T-cell (primary cell): ENCODE measurements at places on chromosomes 5 and 9. TPM values are rescaled to one million over a fixed set of nuclear protein-coding genes. Genes with fewer than 3 reads are reported as not detected.

DNA sequence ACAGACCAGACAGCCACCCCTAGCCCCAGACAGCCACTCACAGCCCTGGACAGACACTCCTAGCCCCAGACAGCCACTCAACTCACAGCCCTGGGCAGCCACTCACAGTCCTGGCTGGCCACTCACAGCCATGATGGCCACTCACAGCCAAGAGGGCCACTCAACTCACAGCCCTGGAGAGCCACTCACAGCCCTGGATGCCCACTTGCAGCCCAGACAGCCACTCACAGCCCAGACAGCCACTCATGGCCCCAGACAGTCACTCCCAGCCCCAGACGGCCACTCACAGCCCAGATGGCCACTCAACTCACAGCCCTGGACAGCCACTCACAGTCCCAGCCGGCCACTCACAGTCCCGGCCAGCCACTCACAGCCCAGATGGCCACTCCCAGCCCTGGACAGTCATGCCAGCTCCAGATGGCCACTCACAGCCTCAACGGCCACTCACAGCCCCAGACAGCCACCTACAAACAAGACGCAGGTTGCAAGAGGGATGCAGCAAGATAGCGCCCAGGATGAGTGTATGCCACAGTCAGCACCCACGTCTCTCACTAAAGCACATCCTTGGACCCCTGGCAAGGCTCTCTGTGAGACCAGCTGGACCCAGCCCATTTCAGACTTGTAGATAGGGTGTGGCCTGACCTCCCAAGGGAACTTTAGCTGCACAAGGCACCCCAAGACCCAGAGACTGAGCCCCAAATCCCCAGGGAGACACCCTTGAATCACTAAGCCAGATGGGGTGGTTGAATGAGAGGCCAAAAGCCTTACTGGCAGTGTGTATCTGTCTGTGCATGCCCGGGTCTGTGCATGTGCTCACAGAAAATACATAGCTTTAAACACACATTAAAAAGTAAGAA lies 22.4 kb downstream of the ZDHHC11B start:
- DNase-seq = no peak
- no peak overlapping the region for H3K4me3 ChIP-seq
- H3K4me1 ChIP-seq = peaks cover 30% of the 10 kb centered on the region
- H3K36me3 ChIP-seq = no peaks in the 10 kb centered on the region

DNA sequence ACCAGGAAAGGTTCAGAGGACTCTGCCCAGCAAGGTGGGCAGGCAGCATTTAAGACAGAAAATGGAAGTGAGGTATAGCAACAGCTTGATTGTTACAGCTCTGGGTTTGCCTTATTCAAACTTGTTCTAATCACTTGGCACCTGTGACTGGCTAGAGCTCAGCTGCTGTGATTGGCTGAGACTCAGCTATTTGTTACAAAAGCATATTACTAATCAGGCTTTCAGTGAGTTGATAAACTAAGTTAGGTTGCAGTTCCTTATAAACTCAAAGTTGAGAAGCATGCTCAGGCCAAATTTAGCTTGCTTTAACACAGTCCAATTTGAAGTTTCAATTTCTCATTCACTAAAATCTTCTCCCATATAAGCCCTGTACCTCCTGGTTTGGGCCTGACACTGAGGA lies 56.3 kb downstream of the GDA start:
- no peak for DNase-seq
- peaks cover 3% of the 10 kb centered on the region for H3K27me3 ChIP-seq
- H3K4me3 ChIP-seq = no peak overlapping the region
- no peaks in the 10 kb centered on the region for H3K4me1 ChIP-seq

DNA sequence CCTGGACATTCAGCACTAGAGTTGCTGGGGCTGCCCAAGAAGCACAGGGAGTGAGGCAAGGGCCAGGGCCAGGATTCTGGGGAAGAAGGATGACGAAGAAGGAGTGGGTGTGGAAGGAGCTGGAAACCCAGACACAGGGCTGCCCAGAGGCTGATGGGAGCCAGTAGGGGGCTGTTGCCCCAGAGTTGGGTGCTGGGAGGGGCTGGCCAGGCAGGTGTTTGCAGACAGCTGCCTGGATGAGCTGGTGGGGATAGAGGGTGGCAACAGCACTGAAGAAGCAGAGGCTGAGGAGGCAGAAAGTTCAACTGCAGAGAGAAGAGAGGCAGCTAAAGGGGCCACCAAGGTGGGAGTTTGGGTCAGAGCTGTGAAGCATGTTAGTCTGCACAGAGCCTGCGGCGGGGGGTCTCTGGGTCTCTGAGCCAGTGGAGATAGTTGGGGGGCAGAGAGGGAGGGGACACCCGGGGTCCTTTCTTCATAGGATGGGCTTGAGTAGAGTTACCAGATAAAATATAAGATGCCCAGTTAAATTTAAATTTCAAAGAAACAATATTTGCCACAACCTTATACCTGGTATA lies 2.5 kb upstream of the AQP7 start:
- H3K4me3 ChIP-seq = no peak overlapping the region
- no peak for DNase-seq
- no peaks in the 10 kb centered on the region for H3K36me3 ChIP-seq
- no peaks in the 10 kb centered on the region for H3K27me3 ChIP-seq
- H3K27ac ChIP-seq = no peak overlapping the region
- H3K4me1 ChIP-seq = peaks cover 7% of the 10 kb centered on the region

DNA sequence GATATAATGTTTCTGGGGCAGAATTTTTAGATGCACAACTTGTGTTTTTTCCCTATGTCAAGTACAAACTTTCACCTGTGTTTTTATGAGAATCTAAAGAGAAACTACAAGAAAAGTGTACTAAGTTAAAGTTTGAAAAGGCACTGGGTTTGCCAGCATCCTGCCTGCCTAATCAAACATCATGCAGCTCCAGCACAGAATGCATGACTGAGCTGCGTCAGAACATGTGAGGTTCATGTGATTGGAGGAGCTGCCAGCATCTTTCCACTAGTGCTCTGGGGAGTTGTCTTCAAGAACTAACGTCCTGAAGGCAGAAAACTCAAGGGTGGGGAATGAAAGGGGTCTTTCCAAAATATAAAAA lies 46.1 kb upstream of the RIC1 start:
- H3K27me3 ChIP-seq = no peaks in the 10 kb centered on the region
- H3K36me3 ChIP-seq = no peaks in the 10 kb centered on the region
- peak overlapping the region; percentile 19 for H3K27ac ChIP-seq
- peaks cover 26% of the 10 kb centered on the region for H3K4me1 ChIP-seq

DNA sequence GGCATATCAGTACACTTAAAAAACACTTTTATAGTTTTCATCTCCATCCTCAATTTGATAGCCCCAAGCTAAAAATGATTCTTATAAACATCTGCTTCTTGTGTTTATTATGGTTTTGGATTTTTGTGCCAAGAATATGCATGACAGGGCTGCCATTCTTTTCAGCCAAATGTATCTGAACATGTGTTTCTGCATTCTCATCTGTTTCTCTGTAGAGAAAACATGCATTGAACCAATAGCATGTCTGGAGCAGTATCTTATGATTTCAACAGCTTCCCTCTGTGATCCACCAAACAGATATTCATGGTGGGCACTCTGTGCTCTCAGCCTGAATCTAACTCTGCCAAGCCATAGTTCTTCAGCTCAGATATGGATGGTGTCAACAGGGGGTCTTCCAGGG lies 99.3 kb upstream of the ERCC6L2 start:
- peaks cover 8% of the 10 kb centered on the region for H3K27me3 ChIP-seq
- no peaks in the 10 kb centered on the region for H3K36me3 ChIP-seq
- H3K4me1 ChIP-seq = no peaks in the 10 kb centered on the region
- DNase-seq = no peak

The CRB2 gene
- total RNA-seq = not detected

The TUBB4B gene
- 118 TPM for total RNA-seq

DNA sequence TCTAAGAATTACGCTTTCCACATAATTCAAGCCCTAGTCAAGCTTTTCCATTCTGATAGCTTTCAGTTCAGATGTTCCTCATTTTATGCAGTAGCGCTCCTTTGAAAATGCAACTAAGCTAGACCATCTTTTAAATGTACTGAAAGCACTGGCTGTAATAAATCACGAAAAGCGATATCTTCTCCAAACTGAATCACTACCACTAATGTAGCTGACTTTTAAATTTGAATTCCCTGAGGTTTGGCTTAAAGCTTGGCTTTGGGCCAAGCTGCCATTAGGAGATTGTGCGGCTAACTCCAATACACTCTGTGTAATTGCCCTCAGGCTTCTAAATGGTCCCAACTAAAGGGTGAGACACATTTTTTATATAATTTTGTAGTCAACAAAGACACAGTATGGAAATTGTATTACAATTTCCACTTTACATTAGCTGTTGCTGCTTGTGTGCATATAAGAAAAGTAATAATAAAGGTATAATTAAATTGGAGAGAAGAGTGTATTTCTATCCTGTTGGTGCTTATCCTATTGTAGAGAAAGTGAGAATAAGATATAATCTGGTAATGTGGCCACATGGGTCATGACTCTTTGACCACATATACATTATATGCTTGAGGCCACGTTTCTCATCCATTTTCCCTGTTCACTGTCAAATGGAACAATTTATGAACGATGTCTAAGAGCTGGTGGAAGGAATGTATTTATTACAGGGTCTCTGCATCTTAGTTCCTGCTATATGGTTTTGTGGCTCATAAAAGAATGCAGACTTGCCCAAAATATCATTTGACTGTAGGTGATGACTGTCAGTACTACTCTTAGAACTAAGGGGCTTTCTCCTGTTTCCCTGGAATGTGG lies 118.7 kb upstream of the TAF11L2 start:
- no peaks in the 10 kb centered on the region for H3K4me1 ChIP-seq
- H3K4me3 ChIP-seq = no peak overlapping the region
- H3K27me3 ChIP-seq = no peaks in the 10 kb centered on the region
- DNase-seq = no peak
- H3K27ac ChIP-seq = no peak overlapping the region
- no peaks in the 10 kb centered on the region for H3K36me3 ChIP-seq

The RGMB gene
- 15.6 TPM for total RNA-seq

DNA sequence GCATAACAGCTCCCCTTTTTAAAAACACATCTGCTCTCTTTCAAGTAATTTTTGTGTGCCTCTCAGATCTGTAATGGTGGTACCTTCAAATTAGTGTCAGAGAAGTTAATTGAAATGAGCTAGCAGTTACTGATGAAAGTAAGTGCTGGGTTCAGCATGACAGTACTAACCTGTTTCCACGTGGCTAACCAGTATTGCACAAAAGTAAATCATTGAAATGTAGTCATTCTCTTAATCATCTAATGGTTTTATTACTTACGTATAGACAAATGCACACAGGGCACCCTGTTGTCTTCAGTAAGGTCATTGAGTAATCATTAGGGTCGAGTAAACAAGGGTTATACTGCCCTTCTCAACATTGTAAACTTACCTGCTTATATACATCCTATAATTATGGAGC lies 157.8 kb upstream of the PRR16 start:
- no peak overlapping the region for H3K27ac ChIP-seq
- DNase-seq = no peak
- H3K4me1 ChIP-seq = no peaks in the 10 kb centered on the region
- H3K27me3 ChIP-seq = no peaks in the 10 kb centered on the region
- no peak overlapping the region for H3K4me3 ChIP-seq
